ENCODE measurements at places on chromosomes 11 and 22. TPM values are rescaled to one million over a fixed set of nuclear protein-coding genes. Genes with fewer than 3 reads are reported as not detected.

DNA sequence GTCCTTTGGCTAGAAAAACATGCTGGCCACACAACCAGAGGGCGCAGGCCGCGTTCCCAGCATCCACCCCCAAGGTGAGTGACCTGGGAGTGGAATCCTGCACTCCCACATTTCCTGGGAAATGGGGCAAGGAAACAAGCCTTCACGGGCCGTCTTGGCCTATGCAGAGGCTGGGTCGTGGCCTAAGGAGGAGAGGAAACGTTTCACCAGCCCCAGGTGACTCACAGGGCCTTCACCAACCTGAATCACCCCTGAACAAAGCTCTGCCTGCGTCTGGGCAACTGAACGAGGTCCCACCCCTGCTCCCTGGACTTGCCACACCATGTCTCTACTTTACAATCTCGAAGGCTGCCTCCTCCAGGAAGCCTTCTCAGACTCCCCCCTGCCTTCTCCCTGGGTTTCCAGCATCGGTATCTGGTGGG, 13.2 kb downstream of the MYH9 start:
- H3K27me3 ChIP-seq, result no peaks in the 10 kb centered on the region
- DNase-seq, result no peak
- H3K4me3 ChIP-seq, result no peak overlapping the region
- H3K27ac ChIP-seq, result peak overlapping the region; percentile 100
- H3K4me1 ChIP-seq, result peaks cover 100% of the 10 kb centered on the region

The IGLL1 gene
- not detected for total RNA-seq

The TMX2 gene
- total RNA-seq, result 41.3 TPM

DNA sequence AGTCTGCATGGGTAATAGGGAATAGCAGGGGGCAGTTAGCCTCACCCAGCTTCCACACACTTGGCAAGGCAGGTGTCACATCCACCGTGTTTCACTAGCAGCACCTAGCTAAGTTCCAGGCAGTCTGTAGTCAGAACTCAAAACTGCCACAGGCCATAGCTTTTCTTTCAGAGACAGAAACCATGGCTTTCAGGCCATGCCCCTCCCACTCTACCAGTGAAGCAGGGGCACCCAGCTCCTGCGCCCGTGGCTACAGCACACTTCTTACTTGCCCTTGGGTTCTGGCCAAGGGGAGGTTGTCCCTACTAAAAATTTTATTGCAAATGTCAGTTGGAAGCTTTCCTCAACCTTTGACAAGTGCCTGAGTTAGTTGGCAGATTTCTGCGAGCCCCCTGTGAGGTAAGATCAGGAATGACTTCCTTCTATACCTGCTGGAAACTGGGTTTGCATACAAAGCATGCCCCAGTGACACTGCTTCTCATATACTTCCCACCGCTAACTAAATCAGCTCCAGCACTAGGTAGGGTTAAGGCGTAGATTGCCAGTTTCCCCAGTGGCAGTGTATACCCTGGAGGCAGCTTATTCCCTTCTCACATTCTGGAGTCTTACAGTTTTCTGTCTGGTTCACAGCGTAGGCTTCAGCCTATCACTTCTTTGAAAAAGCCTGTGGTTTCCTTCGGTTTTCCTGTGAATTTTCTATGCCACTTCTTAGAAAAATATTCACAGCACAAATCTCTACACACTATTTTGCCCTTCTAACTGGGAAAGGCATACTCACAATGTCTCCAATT, 139.0 kb upstream of the LUZP2 start:
- no peaks in the 10 kb centered on the region for H3K36me3 ChIP-seq
- no peak overlapping the region for H3K27ac ChIP-seq
- H3K4me3 ChIP-seq, result no peak overlapping the region
- H3K4me1 ChIP-seq, result no peaks in the 10 kb centered on the region
- no peak for DNase-seq

DNA sequence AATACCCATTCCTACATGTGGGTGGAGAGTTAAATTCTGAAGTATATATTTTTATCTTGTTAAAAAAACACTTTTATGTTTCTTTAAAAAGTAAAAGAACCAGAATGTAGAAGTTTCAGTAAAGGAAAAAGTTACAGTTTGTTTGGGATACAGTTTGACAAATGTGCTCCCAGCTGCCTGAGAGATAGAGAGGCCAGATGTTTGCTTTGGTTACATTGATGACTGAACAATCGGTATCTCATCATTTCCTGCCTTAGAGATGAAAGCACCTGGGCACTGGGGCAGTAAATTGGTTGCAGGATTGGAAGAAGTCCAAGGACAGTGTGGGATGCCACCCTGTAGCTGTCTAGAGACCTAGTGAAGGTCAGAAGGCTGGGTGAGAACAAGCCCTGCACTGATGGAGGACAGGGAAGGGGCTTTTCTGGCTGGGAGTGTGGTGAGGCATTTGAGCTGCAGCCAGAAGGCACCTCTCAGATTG, 16.6 kb downstream of the MED15 start:
- peak overlapping the region; percentile 62 for H3K27ac ChIP-seq
- no peaks in the 10 kb centered on the region for H3K27me3 ChIP-seq
- no peak for DNase-seq
- peaks cover 32% of the 10 kb centered on the region for H3K4me1 ChIP-seq

DNA sequence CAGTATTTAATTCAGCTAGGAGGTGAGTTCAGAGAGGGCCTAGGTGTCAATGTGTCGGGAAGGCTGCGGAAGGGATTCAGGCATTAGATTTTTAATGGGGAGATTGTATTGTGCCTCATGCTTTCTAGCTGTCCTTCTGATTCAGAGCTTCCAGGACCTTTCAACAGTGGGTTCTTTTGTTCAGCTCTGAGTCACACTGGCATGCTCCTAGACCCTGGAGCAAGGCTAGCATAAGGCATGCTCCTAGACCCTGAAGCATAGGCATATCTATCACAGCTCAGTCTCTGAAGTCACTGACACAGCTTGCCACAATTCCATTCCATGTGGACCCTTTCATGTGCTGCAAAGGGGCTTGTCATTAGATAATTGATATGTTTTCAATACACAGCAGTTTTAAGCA, 396.9 kb downstream of the RAB38 start:
- no peak overlapping the region for H3K4me3 ChIP-seq
- H3K4me1 ChIP-seq, result no peaks in the 10 kb centered on the region
- no peaks in the 10 kb centered on the region for H3K36me3 ChIP-seq
- H3K27me3 ChIP-seq, result no peaks in the 10 kb centered on the region
- H3K27ac ChIP-seq, result no peak overlapping the region

The SHISAL1 gene
- 0.26 TPM for total RNA-seq

The OR10G8 gene
- total RNA-seq, result not detected

GRCh38 chr11:134340354-134340964, 8.7 kb downstream of the GLB1L2 start:
- no peaks in the 10 kb centered on the region for H3K27me3 ChIP-seq
- H3K27ac ChIP-seq, result no peak overlapping the region
- no peaks in the 10 kb centered on the region for H3K36me3 ChIP-seq
- no peak for DNase-seq
- no peaks in the 10 kb centered on the region for H3K4me1 ChIP-seq

DNA sequence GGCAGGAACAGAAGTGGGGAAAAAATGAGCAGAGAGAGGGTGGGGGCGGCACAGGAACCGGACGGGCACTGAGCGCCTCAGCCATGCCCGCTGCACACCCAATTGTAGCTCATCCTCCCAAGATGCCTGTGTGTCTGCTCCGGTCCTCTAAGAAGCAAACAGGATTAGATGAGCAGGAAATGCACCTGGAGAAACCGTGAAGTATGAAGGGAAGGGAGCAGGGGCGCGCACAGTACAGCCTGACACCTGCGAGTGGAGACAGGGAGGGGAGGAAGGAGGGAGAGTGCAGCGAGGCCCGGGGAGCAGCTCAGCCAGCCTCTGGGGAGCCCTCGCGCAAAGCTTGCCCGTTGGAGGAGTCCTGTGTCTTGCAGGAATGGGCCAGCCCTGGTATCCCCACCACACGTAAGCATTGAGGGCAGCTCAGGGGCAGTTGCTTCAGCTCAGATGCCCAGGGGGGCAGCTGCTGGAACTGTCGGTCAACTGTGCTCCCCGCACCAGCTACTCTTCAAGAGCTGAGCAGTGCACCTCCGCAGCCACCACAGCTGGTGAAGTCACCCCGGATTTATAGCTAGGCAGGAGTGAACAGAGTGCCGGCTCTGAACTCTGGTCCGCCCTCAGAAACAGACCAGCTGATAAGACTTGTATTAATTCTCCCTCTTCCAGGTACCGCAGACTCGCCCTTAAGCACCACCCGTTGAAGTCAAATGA, 7.0 kb downstream of the DNAJB13 start:
- no peaks in the 10 kb centered on the region for H3K4me1 ChIP-seq
- no peak for DNase-seq
- H3K27ac ChIP-seq, result no peak overlapping the region
- H3K36me3 ChIP-seq, result no peaks in the 10 kb centered on the region
- H3K4me3 ChIP-seq, result no peak overlapping the region

DNA sequence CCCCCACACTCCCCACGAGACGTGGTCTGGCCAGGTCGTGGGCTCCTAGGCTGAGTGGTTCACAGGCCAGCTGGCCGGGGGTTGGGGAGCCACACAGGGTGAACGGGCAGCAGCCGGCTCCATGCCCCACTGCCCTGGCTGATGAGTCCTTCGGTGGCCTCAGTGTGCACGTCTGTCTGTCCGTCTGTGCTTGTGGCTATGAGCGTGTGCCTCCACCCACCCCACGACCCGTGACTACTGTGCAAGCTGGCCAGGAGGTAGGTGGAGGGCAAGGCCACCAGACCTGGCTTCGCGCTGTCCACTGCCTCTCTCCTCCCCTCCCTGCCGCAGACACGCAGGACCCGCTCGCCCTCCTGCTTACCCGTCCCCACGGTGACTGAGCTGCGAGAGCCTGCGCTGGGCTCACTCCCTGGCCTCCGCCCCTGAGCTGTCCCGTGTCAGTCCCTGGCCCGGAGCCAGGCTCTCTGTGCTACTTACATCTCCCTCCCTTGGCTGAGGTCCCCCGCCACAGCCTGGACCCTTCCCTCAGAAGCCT, 14.1 kb downstream of the CSDC2 start:
- no peaks in the 10 kb centered on the region for H3K4me1 ChIP-seq
- DNase-seq, result no peak
- no peak overlapping the region for H3K27ac ChIP-seq
- H3K27me3 ChIP-seq, result no peaks in the 10 kb centered on the region

DNA sequence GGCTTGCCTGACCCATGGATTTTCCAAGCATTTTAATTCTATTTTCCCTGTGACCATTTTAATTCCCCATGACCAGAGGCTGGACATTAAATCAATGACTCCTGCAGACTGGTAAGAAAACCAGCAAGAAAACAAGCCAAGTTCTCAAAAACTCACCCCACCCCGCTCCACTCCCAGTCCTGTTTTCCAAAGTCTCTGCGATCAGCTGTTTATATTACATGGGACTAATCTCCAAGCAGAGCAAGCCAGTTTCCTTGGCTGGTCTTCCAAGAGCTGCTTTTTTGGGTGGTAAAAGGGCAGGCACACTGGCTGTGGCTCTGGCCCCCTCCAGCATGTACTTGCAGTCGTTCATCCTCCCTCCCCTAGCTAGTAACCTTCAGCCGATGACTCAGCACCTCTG, 97.9 kb downstream of the RRAS2 start:
- no peak overlapping the region for H3K4me3 ChIP-seq
- DNase-seq, result no peak
- H3K27me3 ChIP-seq, result no peaks in the 10 kb centered on the region
- no peaks in the 10 kb centered on the region for H3K4me1 ChIP-seq
- H3K27ac ChIP-seq, result no peak overlapping the region

The WT1 gene
- total RNA-seq, result 38.9 TPM

The SCGB1C1 gene
- total RNA-seq, result not detected

DNA sequence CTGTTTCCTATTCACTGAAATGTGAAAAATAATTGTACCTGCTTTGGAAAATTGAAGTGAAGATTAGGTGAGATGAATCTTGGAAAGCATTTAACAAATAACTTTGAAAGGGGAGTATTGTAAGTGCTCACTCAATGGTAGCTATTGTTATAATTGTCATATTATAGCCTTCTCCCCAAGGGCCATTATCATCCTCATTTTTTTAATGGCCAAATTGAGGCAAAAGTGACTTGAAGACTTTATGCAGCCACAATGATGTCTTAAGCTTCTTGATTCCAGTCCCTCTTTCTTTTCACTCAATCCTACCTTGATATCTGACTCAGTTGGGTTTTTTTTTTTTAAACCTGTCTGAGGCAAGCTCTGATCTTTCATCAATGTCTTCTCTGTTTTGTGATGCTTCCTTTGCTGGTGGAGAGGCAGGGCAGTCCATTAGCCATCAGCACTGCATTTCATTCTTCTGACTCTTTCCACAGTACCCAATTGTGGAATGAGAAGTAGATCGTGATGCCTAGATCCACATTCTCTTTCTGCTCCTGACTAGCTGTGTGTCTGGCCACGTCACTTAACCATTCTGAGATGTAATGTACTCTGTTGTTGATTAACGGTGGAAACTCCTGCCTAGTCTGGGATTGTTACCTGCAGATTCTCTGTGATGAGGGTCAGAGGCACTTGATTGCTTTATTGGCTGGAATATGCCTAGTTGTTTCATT, 101.4 kb downstream of the DBX1 start:
- H3K36me3 ChIP-seq, result no peaks in the 10 kb centered on the region
- H3K4me3 ChIP-seq, result no peak overlapping the region
- DNase-seq, result no peak
- H3K27me3 ChIP-seq, result no peaks in the 10 kb centered on the region
- H3K4me1 ChIP-seq, result no peaks in the 10 kb centered on the region

DNA sequence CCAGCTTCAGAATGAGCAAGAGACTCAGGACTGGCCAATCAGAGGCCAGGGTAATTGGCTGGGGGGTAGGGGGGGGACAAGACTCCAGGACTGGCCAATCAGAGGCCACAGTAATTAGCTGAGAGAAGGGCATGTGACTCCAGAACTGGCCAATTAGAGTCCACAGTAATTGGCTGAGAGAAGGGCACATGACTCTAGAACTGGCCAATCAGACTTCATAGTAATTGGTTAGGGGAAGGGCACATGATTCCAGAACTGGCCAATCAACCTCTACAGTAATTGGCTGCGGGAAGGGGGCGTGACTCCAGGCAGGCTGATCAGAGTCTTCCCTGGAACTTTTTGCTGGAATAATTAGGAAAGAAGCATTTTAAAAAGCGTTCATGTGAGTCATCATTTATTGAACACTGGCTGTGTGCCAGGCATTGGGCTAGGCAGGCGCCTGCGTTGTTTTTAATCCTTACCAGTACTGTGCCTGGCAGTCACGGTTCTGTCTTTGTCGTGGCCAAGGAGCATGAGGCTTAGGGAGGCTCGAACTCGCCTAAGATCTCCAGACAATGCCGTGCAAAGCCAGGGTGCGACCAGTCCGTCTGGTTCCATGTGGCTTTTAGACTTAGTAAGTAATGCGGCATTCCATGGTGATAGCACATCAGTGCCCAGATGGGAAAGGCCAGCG, 508.1 kb downstream of the TBC1D22A start:
- H3K4me3 ChIP-seq, result no peak overlapping the region
- H3K27ac ChIP-seq, result no peak overlapping the region
- H3K36me3 ChIP-seq, result no peaks in the 10 kb centered on the region
- no peak for DNase-seq

GRCh38 chr22:47374901-47375575, 612.6 kb downstream of the TBC1D22A start:
- H3K27me3 ChIP-seq, result no peaks in the 10 kb centered on the region
- no peaks in the 10 kb centered on the region for H3K36me3 ChIP-seq
- H3K4me1 ChIP-seq, result no peaks in the 10 kb centered on the region
- DNase-seq, result peak; percentile 47
- no peak overlapping the region for H3K4me3 ChIP-seq
- no peak overlapping the region for H3K27ac ChIP-seq

Measured in spleen (tissue), 13 donors.